ENCODE measurements at places on chromosomes 5 and 9.
A peak's percentile ranks its signal among the peaks of the same experiment; 100 is the strongest.

DNA sequence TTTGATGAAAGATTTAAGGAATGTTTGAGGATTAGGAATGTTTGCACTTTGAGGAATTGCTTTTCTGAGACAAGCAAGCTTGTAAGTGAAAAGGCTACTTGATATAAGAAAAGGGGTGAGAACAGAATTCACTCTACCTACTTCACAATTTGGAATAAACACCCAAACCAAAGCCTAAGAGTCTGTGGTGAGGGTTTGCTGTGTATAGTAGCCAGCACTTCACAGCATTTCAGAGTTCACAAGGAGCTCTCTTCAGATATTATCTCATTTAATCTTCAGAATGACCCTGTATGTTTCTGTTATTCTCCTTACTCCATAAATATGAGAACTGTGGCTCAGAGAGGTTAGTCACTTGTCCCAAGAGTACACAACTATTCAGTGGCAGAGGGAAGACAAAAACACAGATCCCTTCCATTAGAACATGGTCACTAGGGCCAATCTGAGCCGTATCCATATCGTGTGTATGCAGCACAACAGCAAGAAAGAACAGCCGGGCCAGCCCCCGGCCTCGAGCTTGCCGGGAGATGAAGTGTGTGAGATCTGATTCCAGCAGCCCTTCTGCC, 92.4 kb downstream of the FRMD3 start:
- no peak for DNase-seq

DNA sequence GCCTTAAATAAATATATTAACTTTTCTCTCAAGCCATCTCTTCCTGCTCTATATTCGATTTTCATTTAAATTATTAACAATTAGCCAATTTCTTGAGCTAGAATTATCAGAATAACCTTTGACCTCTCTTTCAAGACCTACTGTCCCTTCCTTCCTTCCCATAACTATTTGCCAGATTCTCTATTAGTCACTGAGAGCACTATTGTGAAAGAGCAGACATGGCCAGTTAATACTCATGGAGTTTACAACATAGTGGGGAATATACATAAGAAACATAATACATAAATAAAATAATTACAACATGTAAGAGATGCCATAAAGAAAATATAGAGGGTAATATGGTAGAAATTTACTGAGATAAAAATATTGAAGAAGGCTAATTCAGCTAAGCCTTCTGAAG, 72.1 kb upstream of the CHD1 start:
- DNase-seq, result peak; percentile 84

GRCh38 chr5:42483472-42484154, 60.4 kb downstream of the GHR start:
- DNase-seq, result peak; percentile 12

- no peak for DNase-seq
These were observed 111.2 kb downstream of the TRPM3 start for GRCh38 chr9:71010258-71010657.

- DNase-seq, result peak; percentile 1
These were observed 1.5 kb downstream of the CDH6 start for GRCh38 chr5:31194892-31195555.

GRCh38 chr5:132001647-132002561, 9.6 kb downstream of the ACSL6 start:
- no peak for DNase-seq

GRCh38 chr5:38883842-38884241, 38.0 kb downstream of the OSMR start:
- no peak for DNase-seq

DNA sequence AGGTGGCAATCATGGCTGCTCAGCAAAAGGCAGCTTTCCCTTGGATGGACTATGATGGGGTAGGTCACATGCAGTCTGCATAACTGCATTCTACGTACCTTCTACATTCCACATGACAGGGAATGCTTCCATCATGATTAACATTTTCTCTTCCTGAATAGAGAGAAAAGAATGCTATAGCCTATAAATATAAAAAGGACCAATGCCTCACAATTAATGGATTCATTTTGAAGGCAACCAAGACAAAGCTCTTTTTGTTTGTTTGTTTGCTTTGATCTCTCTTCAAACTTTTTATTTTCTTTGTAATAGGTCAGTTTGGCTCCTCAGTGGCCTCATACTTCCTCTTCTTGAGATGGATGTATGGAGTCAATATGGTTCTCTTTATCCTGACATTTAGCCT, 201.3 kb downstream of the ALDH1A1 start:
- no peak for DNase-seq

DNA sequence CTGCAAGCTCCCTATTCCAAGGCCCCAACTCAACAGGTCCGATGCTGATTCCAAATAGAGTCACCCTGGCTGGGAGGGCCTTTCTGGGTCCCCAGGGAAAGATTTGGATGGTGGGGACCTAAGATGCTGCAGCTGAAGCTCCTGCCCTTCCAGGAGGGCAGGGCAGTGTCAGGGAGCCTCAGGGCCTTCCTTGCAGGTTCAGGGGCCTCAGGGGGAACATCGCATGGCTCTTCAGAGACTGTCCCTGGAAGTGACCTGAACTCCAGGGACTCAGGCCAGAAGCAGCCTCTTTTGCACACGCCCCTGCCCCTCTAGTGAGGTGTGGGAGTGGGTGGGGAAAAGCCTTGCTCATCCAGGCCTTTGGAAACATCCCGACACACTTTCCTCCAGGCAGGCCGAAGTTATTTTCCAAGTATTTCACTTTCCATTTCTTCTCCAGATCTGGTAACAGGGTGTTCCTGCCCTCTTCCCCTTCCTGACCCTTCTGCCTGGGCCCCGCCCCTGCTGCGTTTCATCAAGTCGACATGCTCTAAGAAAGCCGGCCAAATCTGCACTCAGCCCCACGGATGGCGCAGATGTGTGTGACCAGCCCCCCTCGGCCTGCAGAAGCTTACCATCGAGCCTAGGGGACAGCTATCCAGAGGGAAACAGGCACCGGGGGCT, 159.5 kb downstream of the FGF18 start:
- peak; percentile 36 for DNase-seq
